ENCODE measurements at places on chromosomes 7 and 10. TPM values are rescaled to one million over a fixed set of nuclear protein-coding genes. Genes with fewer than 3 reads are reported as not detected.

The PLAC9 gene
- total RNA-seq: not detected

- no peak overlapping the region for H3K4me3 ChIP-seq
- no peaks in the 10 kb centered on the region for H3K4me1 ChIP-seq
- no peak overlapping the region for H3K27ac ChIP-seq
- no peaks in the 10 kb centered on the region for H3K36me3 ChIP-seq
Measured at GRCh38 chr7:68929781-68930261, 668.5 kb upstream of the AUTS2 start.

DNA sequence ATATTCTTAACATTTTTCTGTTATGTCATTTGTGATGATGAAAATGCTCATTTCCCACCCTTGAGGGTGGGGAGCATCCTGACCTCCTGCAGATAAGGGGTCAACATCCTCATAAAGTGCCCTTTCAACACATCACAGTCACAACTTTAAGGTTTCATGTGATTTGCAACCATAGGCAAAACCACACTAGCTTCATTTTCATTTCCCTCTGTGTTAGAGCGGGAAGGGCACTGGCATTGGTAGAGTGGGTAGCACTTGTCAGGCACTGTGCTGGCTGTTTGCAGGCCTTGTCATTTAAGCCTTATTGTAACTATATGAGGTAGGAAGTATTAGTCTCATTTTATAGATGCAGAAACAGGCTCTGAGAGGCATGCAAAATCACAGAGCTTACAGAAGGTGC is 39.8 kb downstream of the PSMC2 start:
- H3K36me3 ChIP-seq: no peaks in the 10 kb centered on the region
- H3K27me3 ChIP-seq: no peaks in the 10 kb centered on the region
- no peak overlapping the region for H3K4me3 ChIP-seq
- no peak for DNase-seq

DNA sequence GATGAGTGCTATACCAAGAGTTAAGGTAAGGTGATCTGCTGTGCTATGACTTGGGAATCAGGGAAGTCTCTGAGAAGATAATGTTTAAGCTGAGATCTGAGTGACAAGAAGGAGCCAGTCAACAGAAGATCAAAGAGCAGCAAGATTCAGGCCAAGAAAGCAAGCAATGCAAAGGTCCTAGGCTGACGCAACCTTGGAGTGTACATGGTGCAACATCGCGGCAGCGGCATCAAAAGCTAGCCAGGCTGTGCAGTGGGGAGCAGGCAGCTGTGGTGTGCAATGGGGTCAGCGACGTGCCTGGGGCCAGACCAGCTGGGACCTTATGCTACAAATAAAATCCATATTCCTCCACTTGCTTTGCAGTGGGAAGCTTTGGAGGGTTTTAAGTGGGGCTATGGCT is 324.1 kb downstream of the LRMDA start:
- no peaks in the 10 kb centered on the region for H3K4me1 ChIP-seq
- no peak overlapping the region for H3K27ac ChIP-seq
- H3K4me3 ChIP-seq: no peak overlapping the region
- DNase-seq: no peak
- peaks cover 23% of the 10 kb centered on the region for H3K27me3 ChIP-seq

The SLC13A1 gene
- total RNA-seq: not detected

- DNase-seq: no peak
- H3K27ac ChIP-seq: no peak overlapping the region
Measured at GRCh38 chr7:2641406-2642393, 9.9 kb downstream of the TTYH3 start.

GRCh38 chr7:150940431-150941102 is 37.6 kb downstream of the KCNH2 start:
- H3K4me1 ChIP-seq: no peaks in the 10 kb centered on the region
- DNase-seq: no peak
- no peak overlapping the region for H3K27ac ChIP-seq

DNA sequence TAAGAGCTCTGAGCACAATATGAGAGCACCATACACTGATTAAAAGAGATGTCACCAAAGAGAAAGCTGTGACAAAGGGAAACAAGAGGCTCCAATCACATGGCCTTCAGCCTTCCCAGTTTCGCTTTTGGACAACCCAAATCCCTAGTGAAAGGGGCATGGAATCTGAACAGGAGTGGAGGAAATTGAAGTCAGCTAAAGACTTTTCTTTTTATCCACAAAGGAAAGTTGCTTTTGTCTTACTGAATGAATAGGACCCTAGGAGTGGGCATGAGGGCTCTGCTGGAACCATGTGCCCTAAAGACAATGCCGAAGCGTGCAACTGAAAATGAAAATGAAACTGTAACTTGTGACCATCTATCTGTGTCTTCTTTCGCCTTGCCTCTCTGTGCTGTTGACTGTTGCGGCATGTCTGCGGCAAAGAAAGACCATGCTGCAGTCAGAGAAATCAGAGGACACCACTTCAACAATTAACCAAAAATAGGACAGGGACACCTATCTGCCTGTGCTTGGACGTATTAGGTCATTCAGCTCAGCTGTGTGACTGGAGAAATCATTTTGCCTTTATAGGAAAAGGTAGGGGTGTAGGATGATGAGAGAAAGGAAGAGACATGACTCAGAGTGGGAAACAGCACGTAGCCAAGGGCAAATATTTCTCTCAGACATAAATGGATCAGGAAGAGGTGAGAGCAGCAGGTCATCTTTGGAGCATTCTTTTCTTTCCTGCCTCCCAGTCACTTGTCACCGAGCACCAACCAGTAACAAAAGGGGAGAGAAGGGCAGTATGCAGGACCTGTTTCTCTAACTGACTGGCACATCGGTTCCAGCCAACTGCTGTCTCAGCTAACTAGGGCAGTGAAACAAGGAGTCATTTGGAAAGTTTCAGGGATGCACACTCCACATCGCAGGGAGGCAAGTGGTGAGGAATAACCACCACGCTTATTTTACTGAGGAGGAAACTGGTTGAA is 12.3 kb downstream of the CAV2 start:
- H3K27ac ChIP-seq: peak overlapping the region; percentile 57
- H3K36me3 ChIP-seq: peaks cover 6% of the 10 kb centered on the region
- no peaks in the 10 kb centered on the region for H3K27me3 ChIP-seq
- peaks cover 38% of the 10 kb centered on the region for H3K4me1 ChIP-seq

- H3K4me3 ChIP-seq: no peak overlapping the region
- H3K4me1 ChIP-seq: peaks cover 26% of the 10 kb centered on the region
- no peak overlapping the region for H3K27ac ChIP-seq
- no peaks in the 10 kb centered on the region for H3K27me3 ChIP-seq
- peaks cover 17% of the 10 kb centered on the region for H3K36me3 ChIP-seq
Measured at GRCh38 chr7:129923709-129924108, 29.1 kb downstream of the UBE2H start.

DNA sequence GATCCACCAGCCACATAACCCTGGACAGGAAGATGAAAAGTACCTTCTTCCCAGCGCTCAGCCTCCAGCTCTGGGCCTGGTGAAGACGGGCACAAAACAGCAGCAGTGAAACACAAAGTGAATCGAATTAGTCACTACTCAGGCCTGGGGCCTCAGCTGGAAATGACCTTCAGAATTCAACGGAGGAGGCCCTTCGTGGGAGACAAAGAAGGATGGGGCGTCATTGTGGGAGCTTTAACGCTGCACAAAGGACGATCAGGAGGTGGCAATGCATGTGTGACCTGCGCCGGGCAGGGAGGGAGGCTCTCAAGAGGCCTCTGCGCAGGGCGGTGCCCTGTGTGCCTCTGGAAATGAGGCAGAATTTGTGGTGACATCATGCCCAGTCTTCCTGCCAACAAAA is 161.9 kb downstream of the DNAJB6 start:
- H3K4me1 ChIP-seq: no peaks in the 10 kb centered on the region
- H3K36me3 ChIP-seq: no peaks in the 10 kb centered on the region
- no peak overlapping the region for H3K4me3 ChIP-seq
- no peak overlapping the region for H3K27ac ChIP-seq
- no peak for DNase-seq

- H3K27ac ChIP-seq: no peak overlapping the region
- no peaks in the 10 kb centered on the region for H3K4me1 ChIP-seq
- no peak overlapping the region for H3K4me3 ChIP-seq
Measured at GRCh38 chr7:55975988-55976633, 11.7 kb downstream of the NIPSNAP2 start.

- H3K4me1 ChIP-seq: no peaks in the 10 kb centered on the region
- no peaks in the 10 kb centered on the region for H3K36me3 ChIP-seq
- H3K4me3 ChIP-seq: no peak overlapping the region
Measured at GRCh38 chr7:66169616-66170015, 35.5 kb upstream of the TPST1 start.

- no peaks in the 10 kb centered on the region for H3K27me3 ChIP-seq
- H3K4me3 ChIP-seq: no peak overlapping the region
- no peak overlapping the region for H3K27ac ChIP-seq
- no peaks in the 10 kb centered on the region for H3K4me1 ChIP-seq
- DNase-seq: no peak
- no peaks in the 10 kb centered on the region for H3K36me3 ChIP-seq
Measured at GRCh38 chr10:36492590-36493515, 632.5 kb upstream of the ANKRD30A start.

The ADD3 gene
- 64.4 TPM for total RNA-seq

- no peaks in the 10 kb centered on the region for H3K27me3 ChIP-seq
- H3K36me3 ChIP-seq: peaks cover 74% of the 10 kb centered on the region
- H3K27ac ChIP-seq: peak overlapping the region; percentile 74
Measured at GRCh38 chr10:32891261-32891660, 66.8 kb downstream of the ITGB1 start.

GRCh38 chr10:115956225-115957011 is 316.6 kb downstream of the GFRA1 start:
- no peaks in the 10 kb centered on the region for H3K36me3 ChIP-seq
- H3K27ac ChIP-seq: no peak overlapping the region
- no peaks in the 10 kb centered on the region for H3K4me1 ChIP-seq
- no peak for DNase-seq
- no peak overlapping the region for H3K4me3 ChIP-seq

DNA sequence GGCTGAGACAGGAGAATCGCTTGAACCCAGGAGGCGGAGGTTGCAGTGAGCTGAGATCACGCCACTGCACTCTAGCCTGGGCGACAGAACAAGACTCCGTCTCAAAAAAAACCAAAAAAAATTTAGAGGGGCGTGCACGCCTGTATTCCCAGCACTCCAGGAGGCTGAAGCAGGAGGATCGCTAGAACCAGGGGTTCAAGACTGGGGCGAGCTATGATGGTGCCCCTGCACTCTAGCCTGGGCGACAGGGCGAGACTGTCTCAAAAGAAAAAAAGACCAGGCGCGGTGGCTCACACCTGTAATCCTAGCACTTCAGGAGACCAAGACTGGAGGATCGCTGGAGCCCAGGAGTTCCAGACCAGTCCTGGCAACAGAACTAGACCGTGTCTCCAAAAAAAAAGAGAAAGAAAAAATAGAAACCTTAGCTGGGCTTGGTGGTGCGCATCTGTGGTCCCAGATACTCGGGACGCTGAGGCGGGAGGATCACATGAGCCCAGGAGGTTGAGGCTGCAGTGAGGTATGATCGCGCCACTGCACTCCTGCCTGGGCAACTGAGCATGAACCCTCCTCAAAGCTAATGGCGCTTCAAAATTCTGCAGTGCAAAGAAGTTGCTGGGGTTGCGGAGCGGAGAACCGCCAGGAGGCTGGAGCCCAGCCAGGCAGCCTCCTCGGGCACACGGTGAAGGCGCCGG is 382 bp upstream of the MBLAC1 start:
- H3K27me3 ChIP-seq: no peaks in the 10 kb centered on the region
- H3K36me3 ChIP-seq: peaks cover 31% of the 10 kb centered on the region
- H3K4me1 ChIP-seq: peaks cover 6% of the 10 kb centered on the region
- no peak for DNase-seq
- H3K27ac ChIP-seq: peak overlapping the region; percentile 93

GRCh38 chr10:93620925-93621324 is 8.6 kb downstream of the PDE6C start:
- no peaks in the 10 kb centered on the region for H3K4me1 ChIP-seq
- no peak overlapping the region for H3K27ac ChIP-seq
- no peaks in the 10 kb centered on the region for H3K36me3 ChIP-seq
- no peak overlapping the region for H3K4me3 ChIP-seq

The ATRNL1 gene
- 4.0 TPM for total RNA-seq

GRCh38 chr7:18653381-18654155 is 158.0 kb downstream of the HDAC9 start:
- DNase-seq: no peak
- H3K27me3 ChIP-seq: no peaks in the 10 kb centered on the region

GRCh38 chr10:74932648-74933047 is 106.2 kb downstream of the KAT6B start:
- H3K27ac ChIP-seq: no peak overlapping the region
- no peaks in the 10 kb centered on the region for H3K36me3 ChIP-seq
- H3K27me3 ChIP-seq: no peaks in the 10 kb centered on the region
- peaks cover 20% of the 10 kb centered on the region for H3K4me1 ChIP-seq

DNA sequence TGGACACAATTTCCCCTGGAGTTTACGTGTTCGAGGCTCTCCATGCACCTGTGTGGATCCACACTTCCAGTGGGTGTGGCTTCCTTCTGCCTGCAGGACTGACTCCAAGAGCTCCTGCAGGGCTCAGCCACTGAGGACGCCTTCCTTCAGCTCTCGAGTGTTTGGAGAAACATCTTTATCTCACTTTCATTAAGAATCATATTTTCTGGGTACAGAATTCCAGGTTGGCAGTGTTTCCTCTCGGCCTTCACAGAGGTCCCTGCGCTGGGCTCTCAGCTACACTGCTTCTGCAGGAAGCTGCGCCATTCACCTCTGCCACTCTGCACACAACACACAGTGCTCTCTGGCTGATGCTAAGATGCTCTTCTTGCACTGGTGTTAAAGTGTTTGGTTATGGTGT is 69.9 kb upstream of the NKX6-2 start:
- no peak for DNase-seq
- H3K36me3 ChIP-seq: no peaks in the 10 kb centered on the region
- H3K27ac ChIP-seq: no peak overlapping the region
- no peak overlapping the region for H3K4me3 ChIP-seq

The CALD1 gene
- total RNA-seq: 5.5 TPM

The DDC gene
- 5.2 TPM for total RNA-seq

DNA sequence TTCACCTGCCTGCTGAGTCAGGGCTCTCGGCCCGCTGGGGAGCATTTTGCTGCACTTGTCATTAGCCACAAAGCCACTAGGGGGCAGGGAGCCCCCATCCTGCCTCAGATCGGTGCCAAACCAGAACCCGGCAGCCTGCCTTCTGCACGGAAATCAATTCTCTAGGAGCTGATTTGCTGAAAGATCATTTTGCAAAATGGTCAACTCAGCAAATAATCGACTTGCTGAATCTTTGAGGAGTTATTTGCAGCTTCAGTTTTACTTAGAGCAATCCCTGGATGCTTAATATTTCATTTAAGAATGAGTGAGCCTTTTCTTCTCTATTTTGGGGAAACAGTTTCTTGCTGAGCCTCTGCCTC is 1.7 kb upstream of the GIMAP8 start:
- H3K4me3 ChIP-seq: no peak overlapping the region
- peaks cover 58% of the 10 kb centered on the region for H3K27me3 ChIP-seq
- H3K27ac ChIP-seq: no peak overlapping the region
- peaks cover 8% of the 10 kb centered on the region for H3K4me1 ChIP-seq
- no peaks in the 10 kb centered on the region for H3K36me3 ChIP-seq
- DNase-seq: peak; percentile 85

Measured in Calu3 (cell line).